ENCODE measurements at places on chromosomes 13 and 19. TPM values are rescaled to one million over a fixed set of nuclear protein-coding genes. Genes with fewer than 3 reads are reported as not detected.

Gene PALM
- 7.8 TPM for total RNA-seq

Gene ZNF626
- 16.4 TPM for total RNA-seq

Gene KLK1
- total RNA-seq, result not detected

Gene POSTN
- total RNA-seq, result 17.9 TPM

Gene POLRMT
- total RNA-seq, result 83.4 TPM

Gene OR10H5
- not detected for total RNA-seq

DNA sequence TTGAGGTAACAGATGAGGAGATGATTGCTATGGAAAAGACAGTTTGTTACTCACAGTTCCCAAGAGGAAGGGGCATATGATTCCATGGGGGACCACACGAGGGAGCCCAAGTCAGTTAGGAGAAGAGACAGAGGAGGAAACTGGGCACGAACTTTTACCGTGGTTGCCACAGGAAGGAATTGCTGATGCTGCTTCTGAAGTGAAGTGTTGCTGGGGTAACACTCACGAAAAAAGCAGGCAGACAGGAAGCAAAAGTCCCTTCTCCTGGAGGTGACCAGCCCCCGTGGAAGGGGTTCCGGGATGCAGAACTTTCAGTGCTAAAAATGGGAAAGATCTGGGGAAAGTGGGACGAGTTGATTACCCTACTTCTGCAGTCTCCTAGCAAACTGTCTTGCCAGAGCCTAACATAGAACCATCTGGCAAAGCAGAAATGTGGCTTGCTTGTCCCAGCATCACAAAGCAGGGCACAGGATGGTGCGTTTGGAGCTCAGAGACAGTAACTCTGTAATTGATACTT is 35.4 kb upstream of the MAP3K10 start:
- H3K4me1 ChIP-seq, result no peaks in the 10 kb centered on the region
- H3K27ac ChIP-seq, result no peak overlapping the region
- no peaks in the 10 kb centered on the region for H3K36me3 ChIP-seq
- H3K27me3 ChIP-seq, result no peaks in the 10 kb centered on the region

GRCh38 chr13:108686027-108686426 is 56.6 kb downstream of the MYO16 start:
- H3K27me3 ChIP-seq, result no peaks in the 10 kb centered on the region
- DNase-seq, result no peak
- no peak overlapping the region for H3K4me3 ChIP-seq
- no peak overlapping the region for H3K27ac ChIP-seq
- H3K4me1 ChIP-seq, result no peaks in the 10 kb centered on the region
- H3K36me3 ChIP-seq, result no peaks in the 10 kb centered on the region

DNA sequence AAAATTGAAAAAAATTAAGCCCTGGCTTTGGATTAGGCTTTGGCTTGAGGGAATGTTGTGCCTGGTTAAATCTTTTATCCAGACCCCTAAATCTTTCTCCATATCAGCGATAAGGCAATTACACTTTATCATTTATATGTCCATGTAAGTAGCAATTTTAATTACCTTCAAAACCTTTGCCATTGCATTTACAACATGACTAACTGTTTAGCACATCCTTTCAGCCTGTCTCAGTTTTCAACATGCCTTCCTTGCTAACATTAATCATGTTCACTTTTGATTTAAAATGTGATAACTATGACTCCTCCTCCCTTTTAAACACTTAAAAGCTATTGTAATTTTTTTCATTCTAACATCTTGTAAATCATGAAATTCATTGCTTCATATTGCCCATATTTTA is 583.7 kb downstream of the SLITRK1 start:
- no peak overlapping the region for H3K27ac ChIP-seq
- DNase-seq, result no peak
- no peaks in the 10 kb centered on the region for H3K4me1 ChIP-seq
- H3K27me3 ChIP-seq, result no peaks in the 10 kb centered on the region

DNA sequence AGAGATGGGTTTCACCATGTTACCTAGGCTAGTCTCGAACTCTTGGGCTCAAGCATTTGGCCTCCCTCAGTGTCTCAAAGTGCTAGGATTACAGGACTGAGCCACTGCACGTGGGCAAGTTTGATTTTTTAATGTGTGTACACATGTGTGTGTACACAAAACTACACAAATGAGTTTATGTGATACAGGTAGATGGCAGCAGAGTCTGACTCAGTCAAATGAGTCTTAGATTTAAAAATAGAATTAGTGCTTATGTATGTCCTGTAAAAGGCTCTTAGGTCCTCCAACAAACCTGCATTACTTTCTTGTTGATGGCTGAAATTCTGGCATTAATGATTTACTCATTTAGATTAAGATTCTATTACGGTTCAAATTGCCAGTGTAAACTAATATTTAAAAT is 293.7 kb downstream of the PCDH17 start:
- no peaks in the 10 kb centered on the region for H3K36me3 ChIP-seq
- no peak overlapping the region for H3K4me3 ChIP-seq
- DNase-seq, result no peak
- H3K27ac ChIP-seq, result no peak overlapping the region
- H3K4me1 ChIP-seq, result no peaks in the 10 kb centered on the region
- no peaks in the 10 kb centered on the region for H3K27me3 ChIP-seq

- no peak for DNase-seq
- H3K27ac ChIP-seq, result no peak overlapping the region
These were observed 3.2 kb downstream of the NTF4 start for GRCh38 chr19:49061445-49061844.

GRCh38 chr19:40831502-40832430 is 18.5 kb downstream of the CYP2A6 start:
- H3K27me3 ChIP-seq, result no peaks in the 10 kb centered on the region
- H3K4me3 ChIP-seq, result no peak overlapping the region
- H3K36me3 ChIP-seq, result no peaks in the 10 kb centered on the region
- H3K27ac ChIP-seq, result peak overlapping the region; percentile 37

DNA sequence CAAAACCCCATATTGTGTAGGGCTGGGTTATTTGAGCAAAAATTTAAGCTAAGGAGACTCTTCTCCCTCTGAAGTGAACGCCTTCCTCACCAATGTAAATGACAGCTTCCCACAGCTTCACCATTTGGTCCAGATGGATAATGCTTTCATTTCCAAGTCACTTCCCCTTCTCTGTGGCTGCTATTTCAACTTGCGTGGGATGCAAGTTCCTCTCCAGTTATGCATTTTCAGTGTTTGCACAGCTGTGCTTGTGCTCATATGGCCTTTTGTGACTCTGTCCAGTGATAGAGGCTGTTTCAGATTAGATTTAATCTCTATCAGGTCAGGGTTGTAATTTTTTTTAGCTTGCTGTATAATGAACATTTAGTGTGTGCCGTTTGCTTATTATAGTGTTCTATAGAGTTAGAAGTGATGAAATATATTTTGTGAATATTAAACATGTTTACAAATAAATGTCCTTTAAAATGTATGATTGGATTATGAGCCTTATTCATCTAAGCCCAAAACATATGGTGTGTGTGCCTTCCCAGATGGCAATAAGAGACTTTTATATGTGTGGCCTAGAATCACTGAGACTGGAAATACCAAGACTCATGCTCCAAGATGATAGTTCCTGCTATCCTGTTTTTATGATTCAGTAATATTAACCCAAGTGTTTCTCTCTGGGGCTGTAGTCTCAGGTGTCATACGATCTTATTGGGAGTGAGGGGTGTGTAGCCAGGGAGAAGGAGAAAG is 86.6 kb downstream of the TNFRSF19 start:
- no peak overlapping the region for H3K4me3 ChIP-seq
- H3K27me3 ChIP-seq, result no peaks in the 10 kb centered on the region
- H3K27ac ChIP-seq, result no peak overlapping the region
- peaks cover 5% of the 10 kb centered on the region for H3K4me1 ChIP-seq
- no peaks in the 10 kb centered on the region for H3K36me3 ChIP-seq

DNA sequence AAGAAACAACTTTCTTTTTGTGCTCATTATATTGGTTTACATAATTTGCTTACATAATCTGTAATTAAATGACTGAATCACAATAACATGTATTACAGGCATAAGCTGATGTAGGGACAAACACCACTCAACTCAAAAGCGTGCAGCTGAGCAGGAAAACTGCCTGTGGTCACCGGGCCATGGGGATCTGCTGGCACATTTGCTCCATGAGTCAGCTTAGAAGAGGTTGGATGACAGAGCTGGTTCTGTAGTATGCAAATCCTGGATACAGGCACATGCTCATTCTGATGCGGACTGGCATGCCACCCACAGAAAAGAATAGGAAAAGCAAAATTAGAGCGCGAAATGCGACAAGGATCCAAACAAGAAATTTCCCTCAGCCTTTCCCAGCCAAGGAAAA is 128.6 kb downstream of the USP12 start:
- DNase-seq, result no peak
- no peak overlapping the region for H3K27ac ChIP-seq
- no peaks in the 10 kb centered on the region for H3K4me1 ChIP-seq
- H3K27me3 ChIP-seq, result no peaks in the 10 kb centered on the region
- H3K4me3 ChIP-seq, result no peak overlapping the region

DNA sequence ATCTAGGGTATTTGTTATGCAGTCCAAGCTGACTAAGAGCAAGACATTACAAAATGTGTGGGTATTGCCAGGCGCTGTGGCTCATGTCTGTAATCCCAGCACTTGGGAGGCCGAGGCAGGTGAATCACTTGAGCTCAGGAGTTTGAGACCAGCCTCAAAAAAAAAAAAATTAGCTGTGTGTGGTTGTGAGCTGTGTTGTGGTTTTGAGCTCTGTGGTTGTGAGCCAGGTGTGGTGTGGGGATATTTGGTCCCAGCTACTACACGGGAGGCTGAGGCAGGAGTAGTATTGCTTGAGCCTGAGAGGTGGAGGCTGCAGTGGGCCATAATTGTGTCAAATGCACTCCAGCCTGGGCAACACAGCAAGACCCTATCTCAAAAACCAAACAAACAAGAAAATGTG is 5.6 kb upstream of the KEAP1 start:
- no peaks in the 10 kb centered on the region for H3K4me1 ChIP-seq
- H3K4me3 ChIP-seq, result no peak overlapping the region
- H3K27me3 ChIP-seq, result peaks cover 27% of the 10 kb centered on the region
- no peaks in the 10 kb centered on the region for H3K36me3 ChIP-seq

- H3K27me3 ChIP-seq, result no peaks in the 10 kb centered on the region
- H3K4me1 ChIP-seq, result no peaks in the 10 kb centered on the region
- no peak overlapping the region for H3K4me3 ChIP-seq
- H3K36me3 ChIP-seq, result no peaks in the 10 kb centered on the region
- DNase-seq, result no peak
These were observed 158.5 kb downstream of the SLITRK6 start for GRCh38 chr13:85640727-85641126.

DNA sequence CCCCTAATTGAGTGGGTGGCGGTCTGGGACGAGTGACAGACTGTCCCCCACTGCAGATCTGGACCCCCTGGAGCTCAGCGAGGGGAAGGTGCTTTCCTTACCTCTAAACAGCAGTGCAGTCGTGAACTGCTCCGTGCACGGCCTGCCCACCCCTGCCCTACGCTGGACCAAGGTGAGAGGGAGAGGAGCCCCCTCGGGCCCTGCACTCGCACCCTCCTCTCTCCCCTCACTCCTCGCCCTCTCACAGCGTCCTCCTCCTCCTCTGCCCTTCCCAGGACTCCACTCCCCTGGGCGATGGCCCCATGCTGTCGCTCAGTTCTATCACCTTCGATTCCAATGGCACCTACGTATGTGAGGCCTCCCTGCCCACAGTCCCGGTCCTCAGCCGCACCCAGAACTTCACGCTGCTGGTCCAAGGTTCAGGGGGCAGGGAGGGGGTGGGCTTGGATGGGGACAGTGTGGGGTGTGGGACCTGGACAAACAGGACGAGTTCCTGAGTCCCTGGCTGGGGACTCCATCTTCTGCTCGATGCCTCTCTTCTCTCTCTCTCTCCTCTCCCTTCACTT is 9.6 kb downstream of the BCAM start:
- no peaks in the 10 kb centered on the region for H3K27me3 ChIP-seq
- DNase-seq, result no peak
- no peak overlapping the region for H3K27ac ChIP-seq
- H3K4me3 ChIP-seq, result no peak overlapping the region
- peaks cover 8% of the 10 kb centered on the region for H3K4me1 ChIP-seq
- no peaks in the 10 kb centered on the region for H3K36me3 ChIP-seq

GRCh38 chr13:113114511-113115362 is 7.9 kb upstream of the F10 start:
- H3K4me3 ChIP-seq, result no peak overlapping the region
- H3K27ac ChIP-seq, result no peak overlapping the region
- no peak for DNase-seq
- H3K36me3 ChIP-seq, result no peaks in the 10 kb centered on the region

DNA sequence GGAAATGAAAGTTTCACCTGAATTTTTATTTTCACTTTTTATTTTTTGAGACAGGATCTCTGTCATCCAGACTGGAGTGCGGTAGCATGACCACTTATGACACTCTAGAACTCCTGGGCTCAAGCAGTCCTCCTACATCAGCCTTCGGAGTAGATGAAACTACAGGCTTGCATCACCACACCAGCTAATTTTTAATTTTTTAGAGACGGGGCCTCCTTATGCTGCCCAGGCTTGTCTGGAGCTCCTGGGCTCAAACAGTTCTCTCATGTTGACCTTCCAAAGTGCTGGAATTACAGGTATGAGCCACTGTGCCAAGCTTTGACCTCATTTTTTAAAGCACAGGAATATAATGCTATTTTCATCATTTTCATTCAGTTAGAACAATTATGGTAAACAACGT is 297.0 kb upstream of the KLHL1 start:
- no peak overlapping the region for H3K27ac ChIP-seq
- H3K27me3 ChIP-seq, result no peaks in the 10 kb centered on the region
- no peak overlapping the region for H3K4me3 ChIP-seq
- no peak for DNase-seq
- H3K36me3 ChIP-seq, result no peaks in the 10 kb centered on the region

DNA sequence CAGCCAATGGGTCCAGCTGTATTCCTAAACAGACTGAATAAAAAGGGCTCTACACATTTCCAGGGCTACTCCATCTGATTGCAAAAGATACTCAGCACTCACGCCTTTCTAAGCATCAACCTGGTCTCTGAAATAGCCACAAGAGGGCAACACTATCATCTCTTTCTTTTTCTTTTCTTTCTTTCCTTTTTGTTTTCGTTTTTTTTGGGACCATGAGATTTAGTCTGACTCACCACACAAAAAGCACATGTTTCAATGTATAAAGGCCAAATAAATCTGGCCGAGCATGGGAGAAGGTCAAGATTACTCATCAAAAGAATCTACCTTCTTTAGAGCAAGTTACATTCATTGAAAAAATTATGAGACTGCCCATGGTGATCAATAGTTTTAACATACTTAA is 805.6 kb upstream of the ARGLU1 start:
- no peaks in the 10 kb centered on the region for H3K27me3 ChIP-seq
- no peaks in the 10 kb centered on the region for H3K4me1 ChIP-seq
